Fibroblast of skin of abdomen (primary cell): ENCODE measurements at places on chromosomes 2 and 18.
A peak's percentile ranks its signal among the peaks of the same experiment; 100 is the strongest.

DNA sequence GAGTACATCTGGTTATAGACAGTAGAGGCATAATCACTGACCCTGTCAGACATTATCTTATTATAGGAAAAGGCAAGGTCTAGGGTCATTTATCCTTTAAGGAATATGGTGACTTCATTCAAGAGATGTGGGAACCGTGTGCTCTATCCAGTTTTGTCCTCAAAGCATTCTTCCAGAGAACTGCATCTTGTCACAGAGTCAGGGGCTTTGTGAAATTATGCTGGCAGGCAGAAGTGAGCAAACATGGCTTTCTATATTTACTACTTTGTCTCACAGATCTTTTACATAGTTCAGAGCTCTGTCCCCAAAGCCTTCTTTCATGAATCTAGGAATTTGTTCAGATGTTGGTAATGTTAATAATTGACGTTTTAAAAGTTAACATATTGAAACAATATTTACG, 177.4 kb downstream of the ASXL3 start:
- DNase-seq = no peak

GRCh38 chr2:54577035-54577434, 120.9 kb downstream of the SPTBN1 start:
- no peak for DNase-seq

GRCh38 chr2:78780256-78780655, 245.2 kb upstream of the REG3G start:
- DNase-seq = no peak

DNA sequence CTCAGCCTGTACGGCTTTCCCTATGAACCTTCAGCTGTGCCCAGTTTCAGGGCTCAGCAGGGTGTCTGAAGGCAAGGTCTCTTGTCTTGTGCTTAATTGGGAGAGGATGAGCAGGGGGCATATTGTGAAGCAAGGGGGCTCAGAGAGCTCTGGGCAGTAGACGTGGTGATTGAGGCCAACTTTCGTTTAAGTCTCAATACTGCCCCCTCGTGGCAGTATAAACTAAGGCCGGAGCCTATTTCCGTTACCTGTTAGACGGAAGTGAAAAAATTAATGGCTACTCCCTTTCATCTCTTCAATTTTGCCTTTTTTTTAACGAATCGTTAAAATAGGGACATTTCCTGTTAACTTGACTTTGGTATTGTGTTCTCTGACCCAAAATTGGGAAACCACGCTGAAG, 193.4 kb downstream of the TDRD15 start:
- DNase-seq = peak; percentile 23

- no peak for DNase-seq
These were observed 1331.9 kb downstream of the DPP10 start for GRCh38 chr2:115774361-115774760.

DNA sequence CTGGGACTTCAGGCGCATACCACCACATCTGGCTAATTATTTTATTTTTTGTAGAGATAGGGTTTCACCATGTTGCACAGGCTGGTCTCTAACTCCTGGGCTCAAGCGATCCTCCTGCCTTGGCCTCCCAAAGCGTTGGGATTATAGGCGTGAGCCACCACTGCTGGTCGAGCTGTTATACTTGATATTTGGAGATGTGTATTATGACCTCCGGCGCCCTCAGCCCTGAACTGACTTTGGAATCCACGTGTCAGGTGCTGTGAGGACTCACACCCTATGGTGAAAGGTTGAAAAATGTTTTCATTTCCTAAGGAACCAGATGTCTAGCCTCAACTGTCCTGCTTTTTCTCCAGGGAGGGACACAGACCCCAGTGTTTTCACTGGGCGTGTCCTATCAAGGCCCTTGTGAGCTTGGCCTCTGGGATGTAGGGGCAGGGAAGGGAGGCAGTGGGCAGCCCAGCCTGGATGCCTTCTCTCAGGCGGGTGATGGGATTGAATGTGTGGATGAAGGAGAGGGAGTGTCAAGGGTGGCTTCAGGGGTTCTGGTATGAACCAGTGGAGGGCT, 56.4 kb upstream of the HAAO start:
- DNase-seq = no peak

DNA sequence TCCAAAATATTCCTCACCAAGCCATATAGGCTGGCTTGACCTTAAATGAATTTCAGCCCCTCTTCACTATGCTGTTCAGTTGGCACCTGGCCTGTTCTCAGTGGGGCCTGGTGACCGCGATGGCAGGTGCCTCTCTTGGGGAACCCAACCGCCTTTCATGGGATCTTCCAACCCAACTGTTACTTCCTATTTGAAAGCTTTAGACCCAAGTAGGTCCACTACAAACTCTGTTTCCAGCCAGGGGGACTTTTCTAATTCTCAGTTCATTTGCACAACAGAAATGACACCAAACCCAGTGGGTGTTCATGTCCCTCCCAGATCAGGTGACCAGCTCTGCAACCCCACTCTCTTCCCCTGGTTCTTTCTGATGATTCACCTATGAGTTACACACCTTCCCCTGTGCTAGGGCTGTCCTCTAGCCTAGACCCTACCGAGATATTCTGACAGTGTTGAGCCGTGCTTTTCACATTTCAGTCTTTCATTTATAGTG, 35.6 kb upstream of the NDUFV2 start:
- no peak for DNase-seq

- DNase-seq = peak; percentile 9
These were observed 14.6 kb upstream of the RIT2 start for GRCh38 chr18:43129946-43130524.

DNA sequence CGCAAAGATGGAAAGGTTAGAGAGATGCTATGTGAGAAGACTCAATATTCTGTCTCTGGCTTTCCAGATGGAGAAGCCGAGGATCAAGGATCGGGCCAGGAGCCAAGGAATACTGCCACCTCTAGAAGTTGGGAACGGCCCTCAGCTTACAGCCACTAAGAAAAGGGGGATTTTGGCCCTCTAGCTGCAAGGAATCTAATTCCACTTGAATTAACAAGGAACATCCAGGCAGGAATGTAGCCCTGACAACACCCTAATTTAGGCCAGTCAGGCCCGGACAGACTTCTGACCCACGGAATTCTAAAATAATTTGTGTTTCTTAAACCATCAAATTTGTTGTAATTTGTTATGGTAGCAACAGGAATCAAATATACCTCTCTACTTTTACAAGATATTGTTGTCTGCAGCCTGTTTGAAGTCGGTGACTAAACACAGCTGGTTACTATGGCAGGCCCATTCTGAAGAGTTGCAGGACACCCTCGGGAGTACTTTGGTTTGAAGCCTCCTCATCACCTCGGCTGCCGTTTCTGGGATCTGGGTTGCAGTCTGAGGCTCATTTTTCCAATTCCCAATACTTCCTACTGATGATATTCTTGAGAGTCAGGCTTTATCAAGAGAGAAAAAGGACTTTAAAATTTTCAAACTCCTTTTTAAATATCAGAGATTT, 1131.2 kb downstream of the TSN start:
- DNase-seq = no peak

DNA sequence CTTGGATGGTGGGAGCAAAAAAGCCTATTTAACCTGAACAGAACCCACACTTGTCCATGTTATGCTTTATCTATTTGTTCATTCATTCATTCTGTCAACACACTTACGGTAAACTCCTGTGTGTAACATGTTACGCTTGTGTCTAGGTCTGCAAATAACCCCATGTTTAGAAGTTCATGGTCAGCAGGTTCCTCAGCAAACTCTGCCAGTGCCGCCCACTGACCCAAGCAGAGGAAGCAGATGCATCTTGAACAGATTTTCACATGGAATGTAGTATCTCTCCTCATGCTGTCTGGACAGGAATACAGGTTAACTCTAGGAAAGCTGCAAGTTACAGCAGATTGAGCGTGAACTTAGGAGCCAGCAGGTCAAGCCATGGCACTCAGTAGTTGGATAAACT, 213.7 kb upstream of the COPS8 start:
- no peak for DNase-seq

- DNase-seq = no peak
These were observed 158.6 kb upstream of the LTBP1 start for GRCh38 chr2:32788114-32788513.

DNA sequence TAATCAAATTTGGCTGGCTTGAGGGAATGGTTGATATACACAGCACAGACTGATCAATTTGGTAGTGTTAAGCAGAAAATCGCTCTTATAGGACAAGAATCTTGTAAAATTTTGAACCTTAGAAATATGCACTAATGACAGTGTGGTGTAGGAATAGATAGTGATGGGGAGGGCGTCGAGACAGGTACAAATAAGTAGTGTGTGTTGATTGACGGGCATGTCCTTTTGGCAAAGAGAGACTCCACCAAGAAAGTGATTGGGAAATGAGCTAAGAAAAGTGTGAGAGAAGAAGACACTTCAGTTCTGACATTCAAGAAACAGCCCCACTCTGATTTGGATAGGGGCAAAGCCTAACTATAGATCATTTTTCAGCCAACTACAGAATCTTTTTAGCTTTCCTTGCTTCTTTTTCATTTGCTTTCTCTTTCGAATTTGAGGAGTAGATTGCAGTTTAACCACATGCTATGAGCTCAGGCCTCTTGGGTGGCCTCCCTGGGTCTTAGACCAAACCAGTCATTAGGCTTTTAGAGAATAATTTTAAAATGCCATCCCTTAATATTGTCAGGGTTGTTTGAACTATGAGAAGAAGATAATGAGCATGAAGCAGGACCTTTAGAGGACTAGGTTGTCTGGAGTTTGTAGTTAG, 127.1 kb downstream of the CERS6 start:
- DNase-seq = peak; percentile 52

- no peak for DNase-seq
These were observed 2.0 kb downstream of the ANO7 start for GRCh38 chr2:241190291-241190981.

GRCh38 chr2:43509886-43510285, 86.0 kb downstream of the THADA start:
- DNase-seq = no peak

GRCh38 chr2:10521356-10522169, 73.4 kb upstream of the ODC1 start:
- no peak for DNase-seq

GRCh38 chr2:226267516-226268289, 531.9 kb downstream of the IRS1 start:
- peak; percentile 44 for DNase-seq

- no peak for DNase-seq
These were observed 296.2 kb upstream of the NRP2 start for GRCh38 chr2:205386109-205386508.

DNA sequence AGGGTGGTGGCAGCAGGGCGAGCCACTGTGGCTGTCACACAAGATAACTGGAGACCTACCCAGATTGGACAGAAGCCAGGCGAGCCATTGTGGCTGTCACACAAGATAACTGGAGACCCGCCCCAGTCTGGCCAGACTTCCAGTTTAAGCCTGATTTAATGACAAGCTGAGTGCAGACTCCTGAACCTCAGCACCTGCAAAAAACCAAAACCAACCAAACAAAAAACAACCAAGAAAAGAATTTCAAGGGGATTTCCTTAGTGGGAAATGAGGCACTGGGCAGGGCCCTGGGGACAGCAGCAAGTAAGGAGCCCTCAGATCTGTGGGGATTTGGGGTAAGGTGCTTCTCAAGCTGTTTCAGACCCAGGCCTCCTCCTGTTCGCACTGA, 95.2 kb upstream of the BOD1L2 start:
- DNase-seq = no peak

- DNase-seq = no peak
These were observed 3.5 kb downstream of the ICOS start for GRCh38 chr2:203940039-203940438.

GRCh38 chr2:100068395-100068794, 74.0 kb downstream of the AFF3 start:
- DNase-seq = no peak
